Stimulated activated CD8-positive, alpha-beta memory T cell treated with anti-CD3 and anti-CD28 coated beads, Interleukin-4, amount 100 ng/mL, for 24 hours (primary cell): ENCODE measurements at places on chromosomes 2 and 18.

- DNase-seq = peak; percentile 12
Observed at GRCh38 chr2:159903443-159904126, 105.6 kb upstream of the CD302 start.

DNA sequence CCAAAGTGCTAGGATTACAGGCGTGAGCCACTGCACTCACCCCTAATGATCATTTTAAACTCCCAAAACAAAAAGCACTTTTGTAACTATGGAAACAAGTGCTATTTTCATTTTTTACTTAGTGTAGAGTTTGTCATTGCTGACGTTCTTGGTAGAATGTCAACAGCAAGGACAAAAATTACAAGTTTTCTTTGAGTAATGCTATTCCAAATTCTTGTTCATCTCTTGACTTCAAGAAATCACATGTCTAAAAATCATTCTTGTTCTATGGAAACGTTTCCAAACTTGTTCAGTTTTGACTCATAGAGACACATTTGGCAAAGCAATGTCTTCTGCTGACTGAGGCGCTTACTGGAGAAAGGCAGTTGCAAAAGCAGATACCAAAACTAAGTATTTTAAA is 82.6 kb downstream of the MBP start:
- DNase-seq = no peak

DNA sequence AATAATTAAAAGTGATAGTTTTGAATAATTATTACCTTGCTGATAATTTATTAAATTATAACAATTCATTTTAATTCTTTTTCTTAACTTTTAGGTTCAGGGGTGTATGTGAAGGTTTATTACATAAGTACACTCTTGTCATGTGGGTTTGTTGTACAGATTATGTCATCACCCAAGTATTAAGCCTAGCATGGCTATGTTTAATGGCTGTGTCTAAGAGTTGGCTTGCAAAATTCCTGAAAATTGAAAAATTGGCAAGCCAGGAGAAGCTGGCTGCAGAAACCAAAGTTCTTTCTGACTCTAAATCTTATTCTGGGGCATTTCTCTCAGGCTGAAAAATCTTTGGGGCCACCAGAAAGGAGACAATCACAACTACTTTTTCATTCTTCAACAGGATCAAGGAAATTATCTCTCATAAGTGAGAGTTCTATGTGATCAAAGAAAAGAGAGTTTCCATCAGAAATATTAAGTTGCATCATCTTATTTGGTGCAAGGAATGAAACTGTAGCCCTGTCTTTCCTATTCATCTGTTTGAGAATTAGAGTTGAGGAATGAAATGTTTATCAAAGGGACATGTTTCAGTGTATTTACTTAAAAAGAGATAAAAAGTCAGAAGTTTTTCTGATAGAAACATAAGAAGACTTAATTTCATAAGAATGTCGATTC is 412.1 kb upstream of the CDH2 start:
- no peak for DNase-seq

GRCh38 chr18:22342625-22343024 is 75.1 kb downstream of the CTAGE1 start:
- no peak for DNase-seq

GRCh38 chr2:159124441-159124911 is 156.0 kb downstream of the TANC1 start:
- DNase-seq = peak; percentile 21

DNA sequence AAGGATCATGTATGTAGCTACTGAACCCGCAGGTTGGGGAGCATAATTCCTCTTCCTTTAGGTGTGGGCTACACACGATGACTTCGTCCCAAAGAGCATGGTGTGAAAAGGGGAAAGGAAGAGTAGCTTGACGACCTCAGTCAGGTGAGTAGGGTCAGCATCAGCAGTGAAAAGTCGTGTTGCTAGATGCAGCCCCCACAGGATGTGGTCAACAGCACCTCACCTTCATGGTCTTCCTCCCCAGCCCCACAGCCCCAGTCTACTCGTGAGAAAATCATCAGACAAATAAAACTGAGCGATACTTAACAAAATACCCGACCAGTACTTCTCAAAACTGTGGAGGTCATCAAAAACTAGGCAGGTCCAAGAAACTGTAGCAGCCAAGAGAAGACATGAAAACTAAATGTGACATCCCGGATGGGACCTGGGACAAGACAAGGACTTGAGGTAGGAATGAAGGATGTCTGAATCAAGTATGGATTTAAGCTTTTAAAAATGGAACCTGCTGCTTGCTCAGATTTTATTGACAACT is 77.5 kb upstream of the NFATC1 start:
- no peak for DNase-seq

- no peak for DNase-seq
Observed at GRCh38 chr2:14633461-14634181, 1.1 kb downstream of the LRATD1 start.

GRCh38 chr2:191010887-191011885 is 2.8 kb downstream of the STAT1 start:
- DNase-seq = no peak

- no peak for DNase-seq
Observed at GRCh38 chr18:10374636-10375293, 79.7 kb upstream of the APCDD1 start.

DNA sequence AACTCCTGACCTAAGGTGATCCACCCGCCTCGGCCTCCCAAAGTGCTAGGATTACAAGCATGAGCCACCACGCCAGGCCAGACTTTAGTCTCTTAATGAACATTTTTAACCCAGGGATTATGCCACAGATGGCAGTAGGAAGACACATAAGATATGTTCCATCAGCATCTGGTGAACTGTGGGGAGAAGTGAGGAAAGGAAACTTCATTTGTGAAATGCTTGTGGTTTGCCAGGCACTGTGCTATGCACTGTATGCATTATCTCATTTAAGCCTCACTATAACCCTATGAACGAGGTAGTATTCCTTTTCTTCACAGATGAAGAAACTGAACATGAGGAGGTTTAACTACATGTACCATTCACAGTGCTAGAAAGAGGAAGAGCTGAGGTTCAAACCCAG is 29.3 kb downstream of the PTRHD1 start:
- DNase-seq = no peak

DNA sequence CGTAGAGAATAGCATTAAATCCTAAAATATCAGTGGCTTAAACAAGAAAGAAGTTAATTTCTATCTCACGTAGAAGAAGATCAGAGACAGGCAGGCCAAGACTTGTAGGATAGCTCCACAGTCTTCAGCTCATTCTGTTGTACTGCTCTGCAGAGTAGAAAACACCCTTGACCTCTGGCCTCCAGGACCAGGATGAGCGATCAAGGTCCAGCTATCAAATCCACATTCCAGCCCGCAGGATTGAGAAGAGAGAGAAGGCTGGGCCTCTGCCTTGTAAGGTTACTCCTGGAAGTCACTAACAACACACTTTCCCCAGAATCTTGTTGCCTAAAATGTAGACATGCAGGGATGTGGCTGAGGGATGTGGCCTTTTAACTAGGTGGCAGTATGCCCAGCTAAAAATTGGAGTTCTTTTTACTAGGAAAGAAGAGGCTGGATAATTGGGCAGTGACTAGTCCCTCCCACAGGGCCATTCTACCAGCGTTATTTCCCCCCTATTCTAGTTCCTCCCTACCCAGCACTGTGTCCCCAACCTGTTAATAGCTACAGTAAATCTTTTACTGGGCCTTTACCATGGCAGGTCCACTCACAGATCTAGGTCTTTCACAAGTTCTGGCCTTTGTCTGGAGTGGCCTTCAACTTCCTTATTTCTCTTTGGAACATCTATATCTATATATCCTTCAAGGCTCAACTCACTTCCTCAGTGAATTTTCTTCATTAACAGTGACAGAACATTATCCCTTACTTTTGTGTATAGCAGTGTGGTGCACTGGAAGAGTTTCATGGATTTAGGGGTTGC is 165.0 kb downstream of the DIS3L2 start:
- DNase-seq = no peak
